Activated CD4-positive, CD25-positive, alpha-beta regulatory T cell treated with anti-CD3 and anti-CD28 coated beads, Interleukin-2, amount 50 U/mL, for 72 hours (primary cell): ENCODE measurements at places on chromosomes 6 and 20.

DNA sequence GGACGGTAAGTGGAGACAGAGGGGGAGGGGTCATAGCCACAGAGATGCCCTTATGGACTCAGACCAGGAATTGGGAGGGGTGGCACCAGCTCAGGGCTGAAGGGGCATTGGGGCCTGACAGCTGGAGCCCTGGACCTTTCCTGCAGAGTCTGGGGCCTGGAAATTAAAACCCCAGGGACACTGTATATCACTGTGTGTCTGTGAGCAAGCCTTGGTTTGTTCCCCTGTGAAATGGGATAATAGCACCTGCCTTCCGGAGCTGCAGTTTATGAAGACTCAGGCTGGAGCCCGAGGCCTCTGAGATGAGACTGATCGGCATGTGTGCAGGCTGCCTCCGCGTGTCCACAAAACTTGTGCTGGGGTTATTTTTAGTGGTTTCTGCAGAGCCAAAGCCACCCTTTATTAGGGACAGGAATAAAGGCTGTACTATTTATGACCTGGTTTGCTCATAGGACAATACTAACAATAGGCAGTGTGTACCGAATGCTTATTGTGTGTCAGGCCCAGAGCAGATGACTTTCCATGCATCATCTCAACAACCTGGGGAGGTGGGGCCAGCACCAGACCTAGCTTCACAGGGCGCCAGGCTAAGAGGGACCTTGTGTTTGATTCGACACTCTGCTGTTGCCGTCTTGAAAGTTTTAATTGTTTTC is 22.6 kb downstream of the MYH7B start:
- no peak for DNase-seq

DNA sequence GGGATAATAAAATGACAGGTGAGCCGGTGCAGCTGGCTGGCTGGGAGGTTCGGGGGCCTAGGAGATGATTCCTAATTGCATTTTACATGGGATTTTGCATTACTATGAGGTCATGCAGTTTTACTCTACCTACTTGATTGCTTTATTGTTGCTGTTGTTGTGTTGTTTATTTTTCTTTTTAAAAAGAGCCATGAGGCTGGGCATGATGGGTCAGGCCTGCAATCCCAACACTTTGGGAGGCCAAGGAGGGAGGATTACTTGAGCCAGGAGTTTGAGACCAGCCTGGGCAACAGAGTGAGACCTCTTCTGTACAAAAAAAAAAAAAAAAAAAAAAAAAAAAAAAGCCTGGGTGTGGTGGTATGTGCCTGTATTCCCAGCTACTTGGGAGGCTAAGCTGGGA is 104.8 kb downstream of the GJA1 start:
- DNase-seq = no peak

DNA sequence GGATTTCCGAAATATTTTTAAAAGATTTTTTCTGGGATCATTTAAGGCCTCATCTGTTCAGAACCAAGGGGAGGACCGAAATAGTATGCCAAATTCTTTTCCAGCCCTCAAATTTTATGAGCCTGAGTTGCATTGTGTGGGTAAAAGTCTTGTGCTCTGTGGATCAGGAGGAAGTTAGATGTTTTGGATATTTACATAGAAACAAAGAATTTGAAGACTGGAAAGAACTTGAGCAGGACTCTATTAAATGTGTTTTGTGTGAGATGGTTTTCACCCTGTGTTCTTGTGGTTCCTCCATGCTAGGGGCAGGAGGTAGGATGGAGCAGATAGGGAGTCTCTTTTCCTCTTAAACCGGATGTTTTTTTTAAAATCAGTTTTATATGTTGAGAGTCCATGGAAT is 329.1 kb downstream of the LAMA2 start:
- DNase-seq = no peak

DNA sequence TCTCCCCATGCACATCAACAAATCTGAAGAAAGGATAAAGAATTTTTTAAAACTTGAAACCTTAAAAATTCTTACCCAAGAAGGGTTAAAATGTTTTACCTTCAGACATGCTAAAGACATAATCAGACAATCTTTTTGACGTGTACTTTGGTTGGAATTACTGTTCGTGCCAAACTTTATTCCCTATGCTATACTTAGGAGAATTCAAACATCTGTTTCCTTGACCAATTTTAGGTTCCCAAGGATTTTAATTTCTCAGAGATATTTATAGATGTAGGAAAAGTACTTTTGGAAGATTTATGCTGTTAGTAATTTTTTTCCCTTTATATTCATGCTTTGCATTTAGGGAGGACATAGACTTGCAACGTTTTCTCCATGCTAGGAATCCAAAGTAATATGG is 108.4 kb downstream of the AFG1L start:
- no peak for DNase-seq

DNA sequence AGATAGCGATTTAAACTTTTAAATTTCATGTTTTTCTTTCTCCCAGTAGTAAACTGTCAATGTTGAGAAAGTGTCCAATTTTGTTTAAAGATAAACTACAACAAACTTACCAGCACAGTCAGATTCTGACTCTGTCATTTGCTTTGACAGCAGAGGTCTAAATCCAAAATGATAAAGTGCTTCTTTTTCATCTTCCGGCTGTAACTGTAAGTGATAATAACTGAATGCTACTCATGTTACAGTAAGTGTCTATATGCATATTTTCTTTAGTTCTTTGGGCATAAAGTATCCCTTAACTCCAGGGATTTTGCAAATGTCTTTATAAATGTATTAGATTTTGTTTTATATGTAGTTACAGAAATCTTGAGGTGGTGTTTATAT is 610.4 kb downstream of the RFPL4B start:
- no peak for DNase-seq

DNA sequence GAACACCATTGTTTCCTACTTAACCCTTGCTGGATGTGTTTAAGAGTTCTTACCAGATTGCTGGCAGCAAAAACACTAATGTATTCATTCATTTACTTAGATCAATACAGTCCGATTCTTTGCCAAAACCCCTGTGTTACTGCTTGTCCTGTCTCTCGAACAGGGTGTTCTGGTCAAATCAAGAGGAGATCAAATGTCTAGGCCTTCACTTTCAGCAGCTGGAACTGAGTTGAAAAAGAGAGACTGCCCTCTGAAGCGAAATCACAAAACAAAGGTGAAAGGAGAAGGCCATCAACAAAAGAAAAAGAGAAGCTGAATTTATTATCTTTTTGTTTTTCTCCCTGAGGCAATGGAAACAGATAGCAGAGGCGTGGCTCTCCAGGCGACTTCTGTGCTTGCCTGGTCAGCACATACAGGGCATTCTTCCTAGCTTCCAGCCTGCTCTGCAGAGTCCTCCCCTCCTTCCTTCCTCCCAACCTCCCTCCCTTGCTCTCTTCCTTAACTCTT is 44.1 kb upstream of the GCM1 start:
- no peak for DNase-seq

DNA sequence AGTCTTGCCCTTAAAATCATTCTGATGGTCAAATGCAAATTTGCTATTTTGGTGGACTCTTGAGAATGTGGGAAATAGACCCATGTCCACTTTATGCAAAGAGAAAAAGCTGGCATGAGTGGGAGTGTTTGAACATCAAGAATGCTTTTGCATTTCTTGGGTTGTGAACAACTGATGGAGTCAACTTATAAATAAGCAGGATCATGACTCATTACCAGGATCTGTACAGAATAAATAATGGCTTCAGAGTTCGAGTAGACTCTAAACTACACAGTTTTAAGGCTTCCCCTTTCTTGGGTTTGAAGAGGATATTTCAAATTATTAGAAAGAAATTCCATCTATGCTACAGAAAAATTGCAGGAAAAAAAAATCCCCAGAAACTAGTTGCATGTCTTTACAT is 195.5 kb downstream of the EYA4 start:
- DNase-seq = no peak

GRCh38 chr6:25447570-25447929 is 168.4 kb downstream of the CARMIL1 start:
- no peak for DNase-seq

DNA sequence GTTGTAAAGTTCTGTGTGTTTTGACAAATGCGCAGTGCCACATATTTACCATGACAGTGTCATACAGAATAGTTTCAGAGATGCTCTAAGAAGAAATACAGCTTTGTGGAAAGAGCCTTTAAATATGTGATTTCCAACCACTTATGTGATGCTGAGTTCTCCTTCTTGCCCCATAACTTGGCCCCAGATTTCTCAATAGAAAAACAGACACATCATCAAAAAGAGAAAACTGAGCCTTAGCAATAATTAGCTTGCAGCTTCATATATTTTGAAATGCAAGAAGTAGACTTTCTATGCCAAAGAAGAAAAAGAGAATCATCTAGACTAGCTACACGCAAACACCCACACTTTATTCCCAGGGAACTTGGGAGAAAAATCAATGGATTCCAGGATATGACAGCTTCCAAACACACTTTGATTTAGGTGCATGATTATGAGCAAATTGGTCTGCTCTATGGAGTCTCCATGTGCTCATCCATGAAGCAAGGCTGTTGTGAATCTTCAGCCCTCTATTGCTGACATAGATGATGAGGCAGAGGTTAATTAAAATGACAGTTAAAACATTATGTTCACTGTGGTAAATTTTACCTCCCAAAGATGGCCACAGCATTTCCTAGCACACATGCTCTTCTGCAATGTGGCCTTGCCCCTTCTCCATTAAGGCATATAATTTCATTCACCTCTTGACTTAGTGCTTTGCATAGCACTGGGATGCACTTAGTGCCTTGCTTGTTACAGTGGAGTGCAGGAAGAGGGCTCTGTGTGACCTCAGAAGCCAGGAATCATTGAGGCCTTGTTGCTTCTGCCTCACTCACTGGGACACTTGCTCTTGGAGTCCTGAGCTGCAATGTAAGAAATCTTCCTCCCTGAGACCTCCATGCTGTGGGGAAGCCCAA is 174.6 kb downstream of the SYNDIG1 start:
- DNase-seq = no peak

DNA sequence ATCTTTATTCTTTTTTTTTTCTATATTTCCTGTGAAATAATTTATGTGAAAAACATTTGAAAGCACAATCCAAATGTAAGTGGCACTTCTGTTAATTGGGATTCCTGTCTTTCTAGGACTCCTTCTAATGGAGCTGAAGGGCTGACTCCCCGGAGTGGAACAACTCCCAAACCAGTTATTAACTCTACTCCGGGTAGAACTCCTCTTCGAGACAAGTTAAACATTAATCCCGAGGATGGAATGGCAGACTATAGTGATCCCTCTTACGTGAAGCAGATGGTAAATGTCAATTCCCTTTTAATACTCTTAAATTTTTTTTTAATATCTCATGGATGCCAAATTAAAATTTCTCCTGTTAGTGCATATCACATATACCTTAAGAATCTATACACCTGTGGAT is 35.0 kb downstream of the CDC5L start:
- DNase-seq = no peak

GRCh38 chr6:44762496-44762895 is 375.0 kb downstream of the CDC5L start:
- no peak for DNase-seq
